ENCODE measurements at places on chromosomes 4 and X.

GRCh38 chrX:16476692-16477091 is 173.3 kb upstream of the S100G start:
- no peak for DNase-seq

DNA sequence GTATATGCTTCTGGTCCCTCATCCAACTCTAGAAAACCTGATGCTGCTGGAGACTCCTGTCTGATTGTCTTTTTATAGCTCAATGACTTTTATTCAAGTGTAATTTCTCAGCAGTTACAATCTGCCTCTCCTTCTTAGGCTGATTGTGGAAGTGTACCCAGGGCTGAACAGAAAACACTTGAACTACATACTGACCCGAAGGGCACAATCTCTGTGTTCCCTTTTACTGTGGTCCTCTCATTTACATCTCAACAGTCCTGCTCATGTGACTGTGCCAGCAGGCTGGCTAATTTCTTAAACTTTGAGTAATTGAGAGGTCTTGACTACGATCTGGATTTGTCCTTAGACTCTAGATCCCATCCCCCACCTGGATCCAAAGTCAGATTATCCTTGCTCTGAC is 863.4 kb downstream of the PDHA2 start:
- no peak for DNase-seq

DNA sequence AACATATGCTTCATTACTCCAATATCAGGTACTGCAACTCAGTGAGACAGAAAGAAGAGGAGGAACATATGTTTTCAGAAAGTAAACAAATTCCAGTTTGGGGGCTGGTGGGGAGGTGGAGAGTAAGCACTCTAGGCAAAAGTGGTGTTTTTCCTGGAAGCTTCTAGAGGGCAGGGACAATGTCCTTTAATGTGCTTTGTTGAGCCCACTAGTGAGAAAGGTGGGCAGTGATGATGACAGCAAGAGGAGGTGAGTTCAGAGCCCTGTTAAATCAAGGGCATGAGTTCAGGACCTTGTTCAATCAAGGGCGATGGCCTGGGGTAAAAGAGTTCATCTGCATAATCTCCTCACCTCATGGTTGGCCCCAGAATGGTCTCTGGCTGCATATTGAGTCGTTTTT is 38.4 kb downstream of the GPC3 start:
- DNase-seq: no peak

- DNase-seq: no peak
Observed at GRCh38 chr4:118346495-118346894, 6.3 kb downstream of the PRSS12 start.

DNA sequence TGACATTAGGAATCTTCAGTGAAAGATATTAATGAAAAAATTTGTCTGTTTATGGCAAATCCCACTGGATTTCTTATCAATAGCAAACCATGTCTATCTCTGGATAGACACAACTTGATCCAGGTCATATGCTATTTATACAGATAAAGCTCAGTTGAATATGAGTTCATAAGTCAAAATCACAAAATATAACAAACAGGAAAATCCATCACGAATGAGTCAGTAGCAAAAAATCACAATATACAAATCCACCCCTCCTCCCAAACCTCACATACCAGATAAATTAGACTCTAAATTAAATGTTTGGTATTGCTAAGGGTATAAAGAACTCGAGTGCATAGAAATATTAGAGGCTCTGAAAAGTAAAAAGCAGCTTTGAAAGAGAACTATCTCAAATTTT is 420.5 kb downstream of the TLL1 start:
- DNase-seq: no peak

DNA sequence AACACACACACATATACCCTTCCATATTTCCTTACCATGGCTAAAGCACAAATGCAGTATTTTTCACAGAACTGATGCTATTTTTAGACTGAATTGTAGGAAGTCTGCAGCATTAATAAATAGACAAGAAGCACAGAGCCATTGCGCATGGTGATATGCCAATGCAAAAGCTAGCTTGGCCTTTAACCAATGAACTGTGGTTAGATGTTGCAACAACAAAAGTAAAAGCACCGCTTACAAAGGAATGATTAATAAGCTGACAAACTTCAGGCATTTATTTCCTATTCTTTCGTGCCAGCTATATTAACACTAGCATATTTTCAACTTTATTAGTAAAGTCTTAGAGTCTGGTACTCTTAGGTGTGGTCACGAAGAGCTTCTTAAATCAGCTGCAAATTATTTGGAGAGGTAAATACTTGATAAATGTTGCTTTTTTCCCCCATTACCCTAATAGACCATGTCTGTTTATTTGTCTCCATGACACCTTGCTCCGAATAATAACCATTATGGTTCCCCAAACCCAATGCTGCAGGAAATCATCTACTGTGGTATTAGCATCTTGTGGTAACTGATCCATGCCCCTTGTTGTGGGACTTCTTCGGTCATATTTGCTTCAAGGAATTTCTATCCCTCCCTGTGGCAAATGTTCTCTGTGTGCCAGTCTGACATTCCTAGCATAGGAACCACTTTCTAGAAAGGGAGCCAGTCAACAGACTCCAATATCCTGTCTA is 306.1 kb upstream of the TAPT1 start:
- no peak for DNase-seq

- DNase-seq: no peak
Observed at GRCh38 chr4:147194114-147194513, 248.4 kb upstream of the TTC29 start.

- DNase-seq: no peak
Observed at GRCh38 chr4:159238631-159239030, 135.8 kb downstream of the RAPGEF2 start.

DNA sequence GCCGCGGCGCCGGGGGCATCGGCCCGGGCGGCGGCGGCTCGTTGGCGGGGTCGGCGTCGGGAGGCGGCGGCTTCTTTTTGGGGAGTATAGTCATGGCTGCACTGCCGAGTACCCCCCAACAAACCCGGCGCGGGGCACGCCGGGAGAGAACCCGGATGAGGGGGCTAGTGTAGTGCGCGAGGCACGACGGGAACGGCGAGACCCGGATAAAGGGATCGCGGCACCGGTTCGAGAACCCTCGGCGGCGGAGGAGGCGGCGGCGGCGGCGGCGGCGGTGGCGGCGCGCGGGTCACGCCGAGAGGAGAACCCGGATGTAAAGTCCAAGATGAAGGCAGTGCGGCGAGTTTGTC is at the start of gene OTUD5:
TSS of gene OTUD5 (minus strand) at position 131 of the 350 bp plus-strand sequence. CDS start at position 94, 37 bp downstream.
- DNase-seq: peak; percentile 78

DNA sequence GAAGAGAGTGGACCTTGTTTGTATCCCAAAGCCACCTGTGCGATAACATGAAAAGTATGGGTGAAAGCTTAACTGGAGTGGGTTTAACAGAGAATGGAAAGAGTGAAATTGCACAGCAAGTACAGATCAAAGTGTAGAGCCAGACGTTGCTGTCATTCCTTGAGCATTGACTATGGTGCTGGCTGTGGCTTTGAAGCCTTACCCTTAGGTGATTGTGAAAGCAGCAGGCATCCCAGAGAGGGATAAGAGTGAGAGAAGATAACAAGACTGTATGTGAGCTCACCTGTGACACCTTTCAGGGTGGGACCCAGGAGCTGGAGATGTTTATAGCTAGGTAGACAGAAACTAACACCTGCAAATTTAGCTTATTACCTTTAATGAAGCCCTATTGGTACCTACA is 77.6 kb downstream of the CFAP299 start:
- DNase-seq: no peak

- no peak for DNase-seq
Observed at GRCh38 chr4:122117743-122118142, 34.4 kb upstream of the BLTP1 start.

DNA sequence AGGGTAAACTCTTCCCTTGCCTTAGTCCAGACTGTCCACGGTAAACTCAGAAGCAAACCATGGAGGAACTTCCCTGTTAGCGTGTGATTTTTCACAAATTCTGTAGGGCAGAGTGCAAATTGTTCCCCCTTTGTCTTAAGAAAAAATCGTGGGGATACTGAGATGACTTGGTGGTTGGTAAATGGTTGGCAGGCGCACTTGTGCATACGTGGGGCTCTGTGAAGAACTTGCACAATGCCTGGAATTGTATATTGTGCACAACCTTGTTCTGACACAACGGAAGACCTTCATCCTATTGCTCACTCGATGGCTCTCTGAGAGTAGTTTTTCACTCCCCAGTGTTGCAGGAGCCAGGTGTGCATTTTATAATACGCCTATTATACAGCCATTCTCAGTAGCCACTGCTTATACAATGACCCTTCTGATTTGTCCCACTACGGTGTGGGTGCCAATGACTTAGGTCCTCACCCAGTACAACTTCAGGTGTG is 150.0 kb downstream of the SPRY1 start:
- no peak for DNase-seq

GRCh38 chr4:185309770-185310169 is 86.0 kb downstream of the LRP2BP start:
- no peak for DNase-seq

GRCh38 chr4:75654905-75655304 is 18.3 kb downstream of the G3BP2 start:
- peak; percentile 15 for DNase-seq

GRCh38 chr4:63757929-63758328 is 651.3 kb downstream of the TECRL start:
- no peak for DNase-seq

DNA sequence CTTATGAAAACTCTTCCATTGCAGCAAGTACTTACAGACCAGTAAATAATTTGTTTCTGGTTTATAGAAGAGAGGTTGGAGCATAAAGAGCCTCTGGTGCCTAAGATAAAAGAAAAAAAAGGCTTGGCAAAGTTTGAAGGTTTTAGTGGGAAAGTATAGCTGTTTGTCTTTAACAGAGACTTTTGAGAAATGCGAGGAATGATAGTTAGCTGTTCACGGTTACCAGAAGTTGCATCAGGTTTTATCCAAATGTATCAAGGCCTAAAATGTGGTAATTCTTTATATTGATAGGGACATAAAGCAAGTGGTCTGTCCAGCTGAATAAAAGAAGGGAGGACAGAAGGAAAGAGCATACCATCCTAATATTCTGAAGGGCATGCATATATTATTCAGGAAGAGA is 29.3 kb downstream of the RAP1GDS1 start:
- DNase-seq: no peak

DNA sequence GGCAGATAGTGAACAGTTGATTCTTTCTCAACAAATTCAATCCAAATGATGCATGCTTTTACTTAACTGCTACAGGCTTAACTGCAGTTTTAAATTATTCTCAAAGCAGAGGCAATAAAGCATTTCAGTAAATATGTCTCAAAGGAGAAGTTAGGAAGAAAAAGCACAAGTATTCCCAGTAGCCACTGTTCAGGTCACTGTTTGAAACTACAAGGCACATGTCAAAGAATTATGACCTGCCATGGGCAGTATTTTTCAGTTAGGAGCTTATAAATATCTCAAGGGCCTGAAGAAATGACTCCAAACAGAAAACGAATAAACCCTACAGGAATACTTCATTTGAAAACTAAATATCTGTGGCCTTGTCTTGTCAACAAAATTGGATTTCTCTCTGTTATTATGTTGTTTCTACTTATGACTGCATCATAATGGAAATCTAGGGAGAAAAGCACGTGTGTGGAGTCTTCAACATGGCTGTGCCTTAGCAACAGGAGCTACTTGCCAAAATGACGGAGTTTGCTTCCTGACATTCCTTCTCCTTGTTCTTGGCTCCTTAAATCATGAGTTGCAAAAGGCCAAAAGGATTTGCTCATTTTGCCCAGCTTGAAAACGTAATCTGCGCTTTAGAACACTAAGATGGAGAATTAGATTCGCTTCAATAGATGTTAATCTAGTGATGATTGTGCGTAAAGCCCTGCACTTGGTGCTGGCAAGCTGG is 67.6 kb upstream of the GPR101 start:
- DNase-seq: no peak

GRCh38 chr4:4831266-4831665 is 28.2 kb upstream of the MSX1 start:
- no peak for DNase-seq

DNA sequence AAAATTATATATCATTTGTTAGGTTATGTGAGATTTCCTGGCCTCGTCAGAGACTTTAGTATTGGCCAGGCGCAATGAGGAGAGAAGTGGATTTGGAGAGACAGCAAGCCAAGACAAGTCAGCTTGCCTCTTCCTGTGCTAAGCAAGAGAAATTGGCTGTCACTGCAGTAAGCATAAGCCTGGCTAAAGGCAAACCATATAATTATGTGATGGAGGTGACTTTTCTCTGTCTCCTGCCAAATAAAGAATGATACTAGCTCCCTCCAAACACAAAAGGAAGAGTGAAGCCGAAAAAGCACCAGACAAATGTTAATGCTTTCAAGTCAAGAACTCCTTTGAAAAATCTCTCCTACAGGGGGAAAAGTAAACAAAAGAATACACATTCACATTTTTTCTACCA is 2246.0 kb downstream of the ARAP2 start:
- DNase-seq: no peak

DNA sequence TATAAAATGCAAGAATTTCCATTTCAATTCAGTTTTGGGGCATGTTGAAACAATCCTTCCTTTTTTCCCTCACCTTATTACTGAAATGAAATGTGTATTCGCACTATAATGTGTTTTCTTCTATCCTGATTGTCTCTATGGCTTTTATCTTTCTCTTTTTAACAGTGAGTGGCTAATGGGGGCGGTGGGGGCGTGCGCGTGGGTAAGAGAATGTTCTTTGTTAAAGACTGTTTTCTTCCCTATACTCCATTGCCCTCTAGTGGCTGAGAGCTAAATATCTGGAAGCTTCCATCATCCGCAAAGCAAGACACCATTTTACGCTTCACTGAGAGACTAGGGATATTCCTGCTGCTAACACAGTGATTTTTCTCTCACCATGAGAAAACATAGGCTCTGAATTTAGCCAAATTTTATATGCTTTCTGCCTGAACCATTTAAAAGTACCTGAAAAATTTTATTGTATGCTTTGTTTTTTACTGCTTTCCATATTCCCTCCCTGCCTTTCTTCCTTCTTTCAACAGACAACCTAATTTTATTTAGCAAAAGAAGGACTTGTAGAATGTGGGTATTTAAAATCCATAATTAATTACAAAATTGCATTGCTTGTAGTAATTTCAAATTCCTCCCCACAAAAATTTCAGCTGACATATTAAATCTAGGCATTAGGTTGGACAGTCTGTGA is 194.0 kb downstream of the GASK1B start:
- DNase-seq: no peak

Measured in T-cell (primary cell).